ENCODE measurements at places on chromosomes 13 and 19.
A peak's percentile ranks its signal among the peaks of the same experiment; 100 is the strongest.

GRCh38 chr19:23345838-23346237, 49.4 kb downstream of the ZNF91 start:
- DNase-seq, result no peak

- peak; percentile 71 for DNase-seq
These were observed 185.2 kb upstream of the IRS2 start for GRCh38 chr13:109971456-109972090.

- no peak for DNase-seq
These were observed 677.4 kb downstream of the SLITRK1 start for GRCh38 chr13:83204886-83205285.

DNA sequence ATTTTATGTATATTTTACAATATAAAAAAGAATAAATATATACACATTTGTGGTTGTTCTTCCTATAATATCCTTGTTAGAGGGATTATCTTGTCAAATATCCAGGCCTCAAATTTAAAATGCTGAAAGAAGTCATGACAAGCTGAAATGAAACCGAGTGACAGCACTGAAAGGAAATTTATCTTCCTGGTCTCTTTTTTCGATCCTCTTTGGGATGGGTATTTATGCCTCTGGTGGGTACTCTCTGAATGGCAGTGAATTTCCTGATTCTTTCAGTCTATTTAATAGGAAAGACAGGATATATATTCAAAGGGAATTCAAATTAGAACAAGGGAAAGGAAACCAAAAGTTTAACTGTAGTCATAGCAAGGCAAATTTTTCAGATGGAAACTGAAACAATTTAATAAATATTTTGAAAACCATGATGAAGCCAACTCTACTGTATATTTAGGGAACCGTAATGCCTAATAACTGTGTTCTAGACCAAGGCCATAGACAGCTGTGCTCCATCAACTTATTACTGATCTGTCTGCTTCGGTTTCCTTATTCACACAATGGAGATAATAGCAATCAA, 97.9 kb downstream of the DLEU7 start:
- no peak for DNase-seq

GRCh38 chr13:60043262-60043661, 120.5 kb downstream of the DIAPH3 start:
- DNase-seq, result peak; percentile 31

DNA sequence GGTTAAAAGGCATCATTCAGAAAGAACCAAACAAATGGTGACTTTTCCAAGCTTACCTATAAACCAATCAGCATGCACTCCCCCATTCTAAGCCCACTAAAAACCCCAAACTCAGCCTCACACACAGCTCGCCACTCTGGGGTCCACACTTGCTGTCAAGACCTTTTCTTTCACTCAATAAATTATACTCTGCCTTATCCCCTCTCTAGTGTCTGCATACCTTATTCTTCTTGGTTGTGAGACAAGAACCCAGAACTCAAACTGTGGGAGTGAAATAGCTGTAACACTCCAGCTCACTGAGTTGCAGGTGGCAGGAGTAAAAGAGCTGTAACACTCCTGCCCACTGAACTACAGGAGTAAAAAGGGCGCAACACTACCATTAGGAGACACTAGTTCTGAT, 559.0 kb downstream of the TBC1D4 start:
- DNase-seq, result no peak

DNA sequence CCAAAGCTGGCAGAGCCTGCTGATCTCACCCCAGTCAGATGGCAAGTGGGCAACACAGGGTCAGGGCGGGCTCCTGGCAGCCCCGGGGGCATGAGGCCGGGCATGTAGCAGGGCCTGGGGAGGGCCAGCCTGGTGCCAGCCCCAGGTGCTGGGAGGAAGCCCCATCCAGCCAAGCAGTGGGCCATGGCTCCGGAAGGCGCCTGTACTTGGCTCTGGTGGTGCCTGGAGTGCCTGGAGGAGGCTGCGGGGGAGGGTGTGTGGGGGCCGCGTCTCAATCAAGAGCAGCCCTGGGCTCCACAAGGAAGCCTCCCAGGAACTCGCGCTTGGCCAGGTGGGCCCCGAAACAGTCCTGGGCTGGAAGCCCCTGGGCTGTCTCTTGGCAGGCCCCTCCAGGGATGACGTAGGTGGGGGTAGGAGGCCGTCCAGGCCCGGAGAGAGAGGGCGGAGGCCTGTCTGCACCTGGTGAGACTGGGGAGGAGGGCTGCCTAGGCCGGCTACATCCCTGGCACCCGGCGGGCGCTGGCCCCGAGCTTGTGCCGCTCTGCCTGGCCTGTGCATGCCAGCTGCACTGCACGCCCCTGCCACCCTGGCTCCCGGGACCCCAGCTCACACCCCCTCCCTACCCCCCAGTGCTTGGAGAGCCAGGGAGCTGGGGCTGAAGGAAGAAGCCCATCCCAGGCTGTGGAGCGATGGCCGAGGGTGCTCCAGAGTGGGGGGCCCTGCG, 45.9 kb downstream of the COMP start:
- DNase-seq, result no peak

DNA sequence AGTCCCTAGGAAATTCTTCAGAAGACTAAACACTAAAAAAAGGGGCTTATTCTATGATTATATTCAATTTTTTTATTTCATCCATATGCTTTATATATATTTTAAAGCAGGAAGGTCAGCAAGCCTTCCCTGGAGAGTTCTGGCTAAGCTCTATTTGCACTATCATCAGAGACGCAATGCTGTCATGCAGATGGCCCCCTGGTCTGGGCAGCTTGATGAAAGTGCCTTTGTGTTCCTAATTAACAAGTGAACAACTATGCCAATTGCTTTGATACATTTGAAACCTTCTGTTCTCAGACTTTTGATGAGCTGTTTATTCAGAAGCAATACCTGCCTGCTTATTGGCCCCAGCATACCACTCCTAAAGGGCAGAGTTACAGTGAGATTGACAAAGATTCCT, 1344.6 kb downstream of the OLFM4 start:
- DNase-seq, result no peak

GRCh38 chr19:38107129-38107528, 116.9 kb downstream of the DPF1 start:
- no peak for DNase-seq

GRCh38 chr19:50551715-50552187, 16.5 kb downstream of the LRRC4B start:
- DNase-seq, result no peak

- DNase-seq, result no peak
These were observed 416 bp downstream of the BCKDHA start for GRCh38 chr19:41398050-41398418.

GRCh38 chr19:56109226-56109625, 11.9 kb downstream of the ZNF787 start:
- peak; percentile 12 for DNase-seq

- DNase-seq, result no peak
These were observed 61.9 kb downstream of the TNFRSF19 start for GRCh38 chr13:23632048-23632582.

DNA sequence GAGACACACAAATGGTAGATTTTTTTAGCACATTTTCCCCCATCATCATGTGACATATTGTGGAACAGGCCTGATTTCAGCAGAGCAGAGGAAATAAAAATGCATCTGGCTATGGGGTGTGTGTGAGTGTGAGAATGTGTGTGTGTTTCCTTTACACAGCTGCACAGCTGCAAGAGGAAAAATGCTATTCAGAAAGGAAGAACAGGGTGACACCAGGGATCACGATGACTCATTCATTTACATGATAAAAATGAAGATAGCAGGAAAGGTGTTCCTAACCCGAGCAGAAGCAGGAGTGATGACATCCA, 469.5 kb upstream of the TSHZ3 start:
- no peak for DNase-seq

- DNase-seq, result no peak
These were observed 1262.4 kb upstream of the PCDH20 start for GRCh38 chr13:62678039-62678438.

GRCh38 chr19:35195830-35196229, 32.7 kb downstream of the FAM187B start:
- no peak for DNase-seq

DNA sequence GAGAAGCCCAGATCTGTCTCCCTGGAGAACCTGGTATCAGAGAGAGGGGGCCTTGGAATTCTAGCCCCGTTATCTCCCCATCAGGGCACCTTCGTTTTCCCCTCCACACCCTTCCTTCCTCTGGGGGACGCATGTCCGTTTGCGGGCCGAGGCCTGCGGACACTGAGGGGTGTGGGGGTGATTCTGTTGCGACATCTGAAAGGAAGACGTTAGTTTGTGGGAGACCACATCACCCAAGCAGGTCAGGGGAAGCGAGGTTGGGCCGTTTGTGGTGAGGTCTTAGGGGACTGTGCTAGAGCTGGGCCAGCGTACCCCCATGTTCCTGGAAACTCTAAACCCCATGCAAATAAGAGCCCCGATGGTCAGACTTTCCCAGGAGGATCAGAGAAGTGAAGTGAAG, 3.7 kb upstream of the HSH2D start:
- DNase-seq, result no peak

- DNase-seq, result no peak
These were observed 128.4 kb downstream of the KATNAL1 start for GRCh38 chr13:30178976-30179375.

GRCh38 chr13:33347861-33348260, 62.3 kb upstream of the STARD13 start:
- DNase-seq, result no peak

DNA sequence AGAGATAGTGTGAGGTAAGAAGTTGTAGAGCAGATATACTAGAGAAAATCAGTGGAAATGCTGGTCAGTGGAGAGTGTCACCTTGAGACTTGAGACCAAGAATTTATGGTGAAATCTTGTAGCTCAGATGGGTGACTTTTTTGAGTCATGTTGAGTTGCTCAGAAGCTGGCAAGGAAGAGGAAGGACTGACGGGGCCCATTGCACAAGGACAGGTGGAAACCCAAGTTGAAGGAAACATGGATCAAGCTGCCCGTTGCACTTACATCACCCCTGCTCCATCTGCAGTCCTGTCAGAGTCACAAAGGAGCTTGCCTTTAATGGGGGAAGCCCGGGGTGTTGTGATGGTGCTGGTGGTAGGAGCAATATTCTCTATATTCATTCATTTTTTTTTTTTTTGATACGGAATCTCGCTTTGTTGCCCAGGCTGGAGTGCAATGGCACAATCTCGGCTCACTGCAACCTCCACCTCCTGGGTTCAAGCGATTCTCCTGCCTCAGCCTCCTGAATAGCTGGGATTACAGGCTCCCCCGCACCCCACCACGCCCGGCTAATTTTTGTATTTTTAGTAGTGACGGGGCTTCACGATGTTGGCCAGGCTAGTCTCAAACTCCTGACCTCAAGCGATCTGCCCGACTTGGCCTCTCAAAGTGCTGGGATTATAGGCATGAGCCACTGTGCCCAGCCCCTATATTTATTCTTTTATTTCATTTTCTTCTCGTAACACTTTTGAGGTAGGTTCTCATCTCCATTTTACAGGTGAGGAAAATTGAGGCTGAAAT, 27.4 kb downstream of the UBAC2 start:
- DNase-seq, result no peak

GRCh38 chr19:32676186-32676894, 692 bp downstream of the RGS9BP start:
- DNase-seq, result no peak

GRCh38 chr13:99203601-99204579, 3.2 kb downstream of the UBAC2 start:
- DNase-seq, result no peak

DNA sequence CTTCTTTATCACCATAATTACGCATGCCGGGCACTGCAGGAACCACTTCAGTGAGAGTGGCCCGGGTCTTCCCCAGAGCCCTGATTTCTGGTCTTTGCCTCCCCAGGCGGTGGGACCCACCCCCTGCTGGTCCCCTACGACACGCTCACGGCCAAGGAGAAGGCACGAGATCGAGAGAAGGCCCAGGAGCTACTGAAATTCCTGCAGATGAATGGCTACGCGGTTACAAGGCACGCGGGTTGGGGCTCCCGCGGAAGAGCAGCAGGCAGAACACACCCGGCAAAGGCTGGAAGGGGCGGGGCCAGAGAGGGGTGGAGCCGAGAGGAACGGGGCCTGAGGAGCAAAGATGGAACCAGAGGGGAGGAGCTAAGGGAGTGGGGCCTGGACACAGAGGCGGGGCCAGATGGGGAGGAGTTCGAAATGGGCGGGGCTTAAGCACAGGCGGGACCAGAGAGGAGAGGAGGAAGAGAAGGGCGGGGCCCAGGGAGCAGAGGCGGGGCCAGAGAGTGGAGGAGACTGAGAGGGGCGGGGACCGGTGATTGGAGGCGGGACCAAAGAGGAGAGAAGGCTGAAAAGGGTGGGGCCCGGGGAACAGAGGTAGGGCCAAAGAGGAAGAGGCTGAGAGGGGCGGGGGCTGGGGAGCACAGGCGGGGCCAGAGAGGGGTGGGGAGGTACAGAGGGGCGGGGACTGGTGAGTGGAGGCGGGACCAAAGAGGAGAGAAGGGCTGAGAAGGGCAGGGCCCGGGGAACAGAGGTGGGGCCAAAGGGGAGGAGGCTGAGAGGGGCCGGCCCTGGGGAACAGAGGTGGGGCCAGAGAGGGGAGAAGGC, 73.4 kb downstream of the RYR1 start:
- DNase-seq, result peak; percentile 49

DNA sequence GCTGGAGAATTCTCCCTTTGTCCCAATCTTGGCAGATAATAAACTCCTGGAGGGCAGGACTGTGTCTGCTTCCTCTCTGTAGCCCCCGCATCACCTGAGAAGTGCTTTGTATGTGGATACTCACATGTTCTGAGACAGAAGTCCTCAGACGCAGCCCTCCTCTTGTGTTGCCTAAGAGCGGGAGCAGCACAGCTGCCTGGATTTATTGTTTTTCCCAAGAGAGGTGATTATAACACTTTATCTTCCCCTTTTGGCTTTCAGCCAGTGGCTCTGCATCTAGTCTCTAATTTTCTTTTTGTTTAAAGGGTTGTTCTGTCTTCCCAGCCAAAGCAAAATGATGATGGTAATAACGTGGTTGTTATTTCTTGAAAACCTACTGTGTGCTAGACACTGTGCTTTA, 36.1 kb downstream of the OLFM4 start:
- peak; percentile 6 for DNase-seq

DNA sequence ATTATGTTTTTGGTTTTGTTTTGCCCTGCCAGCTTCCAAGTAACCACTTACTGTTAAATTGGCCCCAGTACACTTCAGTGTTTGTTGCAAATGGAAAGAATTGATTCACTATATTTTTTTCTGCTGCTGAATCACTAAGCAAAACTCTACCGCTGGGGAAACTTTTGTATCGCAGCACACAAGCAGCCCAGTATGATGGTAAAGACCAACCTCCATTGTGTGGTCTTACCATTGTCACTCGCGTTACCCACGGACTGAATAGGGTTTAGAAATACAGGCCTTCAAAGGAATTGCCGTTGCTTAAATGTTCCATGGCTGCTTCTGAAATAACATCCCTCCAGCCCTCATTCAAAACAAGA, 7.9 kb downstream of the SPATA13 start:
- no peak for DNase-seq

DNA sequence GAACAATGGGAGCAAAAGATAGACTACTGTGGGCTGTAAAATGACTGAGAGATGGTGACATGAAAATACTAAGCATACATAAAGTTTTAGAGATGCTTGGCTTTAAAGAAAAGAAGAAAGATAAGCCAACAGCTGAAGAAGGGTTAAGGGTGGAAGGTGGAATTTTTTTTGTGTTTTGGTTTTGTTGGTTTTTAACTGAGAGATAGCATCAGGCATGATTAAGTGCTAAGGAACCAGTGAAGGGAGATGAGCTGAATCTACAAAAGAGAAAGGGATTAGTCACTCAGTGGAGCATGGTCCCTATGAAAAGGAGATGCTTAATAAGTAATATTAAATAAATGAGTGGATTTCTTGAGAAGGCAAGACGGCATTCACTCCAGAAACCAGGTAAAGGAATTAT, 12.5 kb upstream of the TBC1D4 start:
- DNase-seq, result no peak

Data from fibroblast of skin of abdomen (primary cell).